Non-pigmented ciliary epithelial cell (primary cell): ENCODE measurements at places on chromosomes 3 and 15.

DNA sequence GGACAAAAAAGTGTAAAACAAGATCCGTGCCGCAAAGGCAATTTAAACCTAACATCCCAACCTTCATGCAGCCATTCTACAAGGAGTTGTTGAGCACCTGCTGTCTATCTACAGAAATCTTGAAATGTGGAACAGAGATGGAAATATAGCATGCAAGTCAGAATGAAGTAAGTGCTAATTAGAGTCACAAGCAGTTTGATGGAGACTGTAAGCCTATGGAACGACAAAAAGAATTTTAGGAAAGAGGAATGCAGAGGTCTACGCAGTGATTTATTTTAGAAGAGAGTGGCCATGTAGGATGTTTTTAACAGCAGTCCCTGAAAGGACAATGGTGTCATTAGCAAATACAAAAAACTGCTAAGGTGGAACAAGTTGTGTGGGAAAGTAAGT is 851 bp upstream of the DCBLD2 start:
- DNase-seq: no peak

DNA sequence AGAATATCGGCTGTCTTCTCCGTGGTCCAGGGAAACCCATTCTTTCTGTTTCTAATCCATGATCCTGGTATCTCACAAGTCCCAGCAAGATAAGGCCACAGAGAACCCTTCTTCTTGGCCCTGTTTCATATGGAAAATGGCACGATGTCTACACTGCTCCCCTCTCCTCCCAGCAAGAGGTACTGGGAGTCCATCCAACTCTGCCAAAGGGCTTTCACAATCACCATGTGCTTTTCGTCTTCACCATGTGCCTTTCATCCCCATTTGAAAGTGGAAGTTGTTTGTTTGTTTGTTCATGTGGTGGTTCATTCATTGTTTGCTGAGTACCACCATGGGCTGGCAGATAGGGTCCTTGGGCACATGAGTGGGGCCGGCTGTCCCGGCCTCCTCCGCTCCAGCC is 5.5 kb downstream of the ITIH3 start:
- DNase-seq: no peak

GRCh38 chr3:70096376-70097066 is 97.0 kb downstream of the SAMMSON start:
- DNase-seq: no peak

- peak; percentile 97 for DNase-seq
Observed at GRCh38 chr3:10366651-10367101, 45.8 kb upstream of the SEC13 start.

GRCh38 chr15:42226648-42227047 is 18.5 kb upstream of the VPS39 start:
- DNase-seq: no peak

GRCh38 chr15:38814891-38815290 is 250.3 kb upstream of the RASGRP1 start:
- no peak for DNase-seq

DNA sequence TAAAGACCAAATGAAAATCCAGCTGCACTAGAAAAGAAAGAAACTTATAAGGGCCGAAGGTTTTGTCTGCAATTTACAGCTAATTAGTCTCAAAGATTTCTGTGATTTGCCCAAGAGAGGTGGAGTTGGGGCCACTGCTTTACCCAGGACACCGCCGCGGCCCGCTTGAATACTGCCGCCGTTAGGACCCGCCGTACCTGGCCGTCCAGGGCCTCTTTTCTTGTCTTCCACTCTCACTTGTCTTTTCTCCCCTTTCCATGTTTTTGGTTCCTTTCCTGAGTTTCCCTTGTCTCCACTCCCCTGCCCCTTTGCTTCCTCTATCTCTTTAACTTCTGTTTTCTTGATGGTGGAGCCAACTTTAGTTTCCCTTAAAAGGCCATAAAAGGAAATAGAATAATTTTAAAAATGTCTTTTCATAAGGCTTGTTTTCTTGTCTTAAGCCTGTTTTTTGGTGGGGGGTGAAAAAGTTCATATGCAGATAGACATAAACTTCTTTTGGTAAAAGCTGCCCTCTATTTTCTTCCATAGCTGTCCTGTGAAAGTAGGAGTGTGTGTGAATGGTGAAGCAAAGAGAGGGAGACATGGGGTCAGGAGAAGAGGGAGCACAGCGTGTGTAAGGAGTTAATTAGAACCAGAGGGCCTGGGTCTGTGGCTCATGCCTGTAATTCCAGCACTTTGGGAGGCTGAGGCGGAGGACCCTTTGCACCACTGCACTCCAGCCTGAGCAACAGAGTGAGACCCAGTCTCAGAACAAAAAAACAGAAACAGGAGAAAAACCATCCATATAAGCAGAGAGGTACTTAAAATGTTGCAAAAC is 16.0 kb upstream of the CCNL1 start:
- no peak for DNase-seq

- no peak for DNase-seq
Observed at GRCh38 chr3:189169728-189170127, 2.0 kb upstream of the TPRG1 start.

- no peak for DNase-seq
Observed at GRCh38 chr3:114154321-114154821, 24.5 kb downstream of the DRD3 start.

DNA sequence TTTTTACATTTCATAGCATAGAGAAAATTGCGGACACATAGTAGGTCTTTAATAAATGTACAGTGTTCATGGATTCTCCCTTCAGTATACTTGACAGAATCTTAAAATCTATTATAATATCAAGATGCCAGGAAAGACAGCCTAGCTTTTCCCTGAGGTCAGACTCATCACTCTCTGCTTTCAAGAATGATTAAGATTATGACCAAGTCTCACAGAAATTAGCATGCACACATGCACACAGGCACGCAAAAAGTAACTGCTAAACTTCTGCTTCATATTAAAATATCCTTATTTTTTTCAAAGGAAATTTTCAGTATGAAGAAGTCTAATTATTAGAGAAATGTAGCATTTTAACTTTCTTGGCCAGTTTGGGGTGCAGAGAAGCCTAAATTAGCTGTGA is 493.8 kb upstream of the NECTIN3 start:
- no peak for DNase-seq

DNA sequence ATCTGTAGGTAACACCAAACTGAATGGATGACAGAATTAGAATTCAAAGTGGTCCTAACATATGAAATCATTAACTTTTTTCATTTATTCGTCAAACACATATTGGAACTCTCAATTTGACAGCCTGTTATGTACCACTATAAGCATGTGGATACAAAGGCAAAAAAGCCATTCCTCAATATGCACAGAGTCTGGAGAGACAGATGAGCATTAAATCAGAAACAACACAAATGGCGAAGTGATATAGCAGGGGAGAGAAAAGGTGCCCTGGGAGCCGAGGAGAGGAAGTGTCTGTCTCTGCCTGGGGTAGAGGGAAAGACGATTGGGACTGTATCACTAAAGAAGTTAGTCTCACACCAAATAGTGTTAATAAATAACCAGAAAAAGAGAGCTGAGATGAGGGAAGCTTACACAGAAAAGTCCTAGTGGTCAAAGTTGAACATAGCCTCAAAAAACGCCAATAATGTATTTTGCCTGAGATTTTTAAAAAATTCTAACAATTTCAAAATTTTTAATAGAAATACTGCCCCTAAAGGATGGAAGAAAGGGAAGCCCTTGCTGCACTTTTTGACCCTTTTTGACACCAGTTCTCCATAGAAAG is 417.5 kb downstream of the TUSC7 start:
- DNase-seq: no peak

- no peak for DNase-seq
Observed at GRCh38 chr3:45059132-45059531, 33.0 kb downstream of the CLEC3B start.

DNA sequence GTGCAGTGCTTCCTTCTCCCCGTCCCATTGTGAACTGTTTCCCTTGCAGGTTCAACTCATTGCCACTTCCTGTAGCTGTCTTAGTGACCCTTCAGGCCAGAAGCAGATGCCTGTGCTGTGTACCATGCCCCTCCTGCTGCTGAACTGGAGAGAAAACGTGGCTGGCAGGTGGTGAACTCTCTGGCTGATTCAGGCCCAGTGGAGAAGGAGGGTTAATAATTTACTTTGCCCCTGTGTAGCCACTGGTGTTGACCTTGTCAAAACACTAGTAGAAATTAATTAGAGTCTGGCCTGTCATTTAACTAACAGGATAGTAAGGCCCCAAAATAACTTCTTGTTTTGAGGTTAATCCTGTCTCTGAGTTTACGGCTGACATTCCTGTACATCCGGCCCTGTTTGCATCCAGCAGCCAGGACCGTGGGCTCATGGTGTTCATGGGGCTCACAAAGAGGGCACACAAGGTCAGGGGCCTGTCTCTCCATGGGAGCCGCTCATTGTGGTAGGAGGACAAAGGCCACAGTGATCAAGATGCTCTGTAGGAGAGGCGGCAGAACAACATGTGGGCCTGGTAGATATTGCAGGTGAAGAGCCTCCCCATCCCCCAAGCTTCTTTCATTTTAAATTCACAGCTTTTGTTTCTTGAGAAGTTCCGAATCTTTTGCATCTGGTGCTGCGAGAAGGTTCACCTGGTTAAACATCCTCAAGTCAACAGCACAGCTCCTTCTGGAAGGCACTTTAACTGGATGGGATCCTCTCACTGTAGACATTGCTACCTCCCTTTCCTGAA is 101.6 kb downstream of the CGNL1 start:
- DNase-seq: no peak

DNA sequence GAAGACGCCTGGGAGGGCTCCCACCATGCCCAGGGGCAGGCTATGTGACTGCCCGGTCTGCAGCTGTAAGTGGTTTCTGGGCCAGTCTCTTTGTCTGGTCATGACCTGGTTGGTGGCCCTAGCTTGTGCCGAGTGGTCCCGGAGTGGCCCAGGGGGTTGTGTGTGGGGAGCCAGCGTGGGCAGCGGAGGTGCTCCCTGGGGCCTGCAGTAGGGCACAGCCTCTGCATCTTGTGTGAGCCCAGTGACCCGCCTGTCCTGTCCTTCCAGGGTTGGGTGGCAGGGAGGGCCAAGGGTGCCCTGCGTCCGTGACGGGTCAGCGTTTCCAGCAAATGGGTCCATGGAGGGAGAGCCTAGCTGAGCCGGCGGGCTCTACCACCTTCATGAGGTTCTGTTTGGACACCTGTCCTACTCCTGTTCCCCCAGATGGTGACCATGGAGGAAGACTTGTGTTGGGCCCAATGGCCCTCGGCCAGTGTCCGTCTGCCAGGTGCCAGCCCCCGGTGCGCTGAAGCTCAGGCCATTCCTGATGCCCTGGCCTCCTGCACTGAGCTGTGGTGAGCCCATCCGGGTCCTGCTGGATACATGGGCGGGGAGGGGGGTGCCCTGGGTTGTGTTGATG is 215.4 kb downstream of the SNRPN start:
- no peak for DNase-seq

DNA sequence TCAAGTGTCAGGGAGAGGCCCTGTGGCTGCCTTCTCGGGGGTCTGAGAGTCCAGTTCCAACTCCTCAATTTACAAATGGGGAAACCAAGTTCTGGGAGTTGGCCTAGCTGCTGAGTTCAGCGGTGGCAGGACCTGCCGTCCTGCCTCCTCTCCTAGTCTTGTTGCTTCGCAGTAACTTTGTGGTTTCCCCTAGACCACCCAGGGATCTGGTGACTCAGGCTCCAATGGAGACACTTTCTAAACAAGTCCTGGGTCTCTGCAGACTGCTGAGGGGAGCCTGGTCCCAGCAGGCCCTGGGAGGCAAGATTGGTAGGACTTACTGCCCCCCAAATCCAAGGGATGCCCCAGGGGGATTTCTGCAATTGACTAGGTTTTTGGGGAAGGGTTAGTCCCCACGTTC is 83.6 kb downstream of the SMAD6 start:
- DNase-seq: peak; percentile 43

- no peak for DNase-seq
Observed at GRCh38 chr3:133066026-133066425, 27.8 kb downstream of the TMEM108 start.

- DNase-seq: no peak
Observed at GRCh38 chr3:4898454-4899313, 80.6 kb upstream of the BHLHE40 start.

DNA sequence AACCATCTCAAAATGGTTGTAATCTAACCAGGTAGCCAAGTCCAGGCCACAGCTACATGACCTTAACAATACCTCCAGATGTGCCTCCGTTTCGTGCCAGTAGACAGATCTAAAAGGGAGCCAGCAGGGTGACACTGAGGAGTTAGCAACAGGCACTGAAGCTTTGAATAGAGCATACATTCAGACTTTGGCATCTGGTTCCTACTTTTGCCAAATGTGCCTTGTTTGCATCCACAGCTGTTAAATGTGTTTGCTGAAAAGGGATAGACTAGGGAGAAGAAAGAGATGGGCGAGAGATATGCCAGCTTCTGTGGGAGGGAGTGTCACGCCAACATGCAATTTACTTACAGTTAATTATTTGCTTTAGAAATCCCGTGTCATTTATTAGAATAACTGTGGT is 1433.9 kb upstream of the CADM2 start:
- DNase-seq: no peak

DNA sequence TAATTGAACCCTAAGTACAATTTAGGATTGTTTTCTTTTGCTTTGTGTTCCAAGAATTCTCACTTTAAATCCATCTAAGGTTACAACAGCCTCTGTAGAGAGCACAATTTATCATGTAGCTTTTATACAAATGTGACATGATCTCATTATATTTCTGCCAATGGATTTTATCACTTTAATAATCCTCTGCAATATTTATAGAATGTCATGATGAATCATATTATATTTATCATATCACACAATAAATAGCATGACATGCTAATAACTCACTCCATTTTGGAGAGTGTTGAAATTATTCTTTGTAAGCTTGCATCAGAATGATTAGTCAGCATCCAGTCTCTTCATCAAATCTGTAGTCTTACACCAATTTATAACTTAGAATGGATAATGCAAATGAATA is 280.6 kb upstream of the ZNF717 start:
- no peak for DNase-seq

DNA sequence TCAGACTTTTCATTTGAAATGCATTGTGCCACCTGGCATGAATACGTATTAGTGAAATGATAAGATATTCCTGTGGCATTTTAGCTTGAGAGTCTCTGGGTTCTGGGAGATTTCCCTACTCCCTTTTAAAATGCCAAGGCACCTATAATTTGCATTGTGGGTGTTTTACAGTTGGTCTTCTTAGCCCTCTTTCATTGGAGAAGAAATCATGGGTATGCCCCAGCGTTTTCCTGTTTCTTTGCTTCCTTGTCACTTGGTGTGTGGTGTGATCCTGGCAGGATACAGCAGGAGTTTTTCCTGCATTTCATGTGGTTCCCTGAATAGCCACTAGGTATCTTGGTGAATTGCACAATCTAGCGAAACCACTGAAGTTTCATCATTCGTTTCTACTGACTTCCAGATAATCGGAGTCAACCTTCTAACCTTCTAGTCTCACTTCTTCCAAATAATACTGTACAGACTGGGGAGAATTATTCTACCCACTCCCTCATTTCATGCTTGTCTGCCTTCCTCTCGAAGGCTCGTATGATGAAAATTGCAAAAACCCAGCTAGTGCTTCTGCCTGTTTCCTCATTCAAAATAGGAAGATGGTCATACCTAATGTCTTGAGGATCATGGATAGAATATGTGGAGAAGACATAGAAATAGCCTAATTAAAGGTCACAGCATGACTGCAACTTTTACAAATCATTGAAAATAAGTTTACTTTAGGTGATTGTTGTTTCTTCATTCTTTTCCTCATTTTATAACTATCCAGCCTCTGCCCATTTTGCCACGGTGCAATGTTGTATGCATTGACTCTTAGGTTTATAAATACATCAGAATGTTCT is 2.6 kb downstream of the BHLHE40 start:
- no peak for DNase-seq

- DNase-seq: no peak
Observed at GRCh38 chr3:65277798-65278197, 590.0 kb upstream of the ADAMTS9 start.

- DNase-seq: no peak
Observed at GRCh38 chr3:102866845-102867244, 432.0 kb downstream of the ZPLD1 start.

- no peak for DNase-seq
Observed at GRCh38 chr15:96117270-96117669, 213.2 kb upstream of the NR2F2 start.
